ENCODE measurements at places on chromosomes 7 and 10. TPM values are rescaled to one million over a fixed set of nuclear protein-coding genes. Genes with fewer than 3 reads are reported as not detected.
A peak's percentile ranks its signal among the peaks of the same experiment; 100 is the strongest.

DNA sequence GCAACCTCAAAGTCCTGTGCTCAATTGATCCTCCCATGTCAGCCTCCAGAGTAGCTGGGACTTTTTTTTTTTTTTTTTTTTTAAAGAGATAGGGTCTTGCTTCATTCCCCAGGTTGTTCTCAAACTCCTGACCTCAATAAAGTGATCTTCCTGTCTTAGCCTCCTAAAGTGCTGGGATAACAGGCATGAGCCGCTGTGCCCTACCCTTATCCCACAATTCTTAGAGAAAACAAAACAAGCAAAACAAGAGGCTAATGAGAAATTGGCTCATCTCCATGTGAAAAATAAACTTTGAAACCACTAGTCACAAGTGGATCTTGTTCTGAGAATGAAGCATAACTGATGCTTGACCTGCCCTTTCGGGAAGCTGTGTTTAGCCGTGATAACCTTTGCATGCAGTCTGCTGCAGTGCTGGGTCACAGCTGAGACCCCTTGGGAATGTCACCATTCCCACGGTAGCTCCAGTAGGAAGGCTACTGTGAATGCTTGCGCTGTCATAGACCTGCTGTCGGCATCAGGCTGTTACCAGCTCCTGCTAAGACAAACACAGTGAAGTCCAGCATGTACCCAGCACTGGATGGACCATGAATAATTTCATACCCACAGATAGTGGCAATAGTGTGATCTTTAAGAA, 290.7 kb upstream of the KIAA1217 start:
- no peak overlapping the region for H3K4me3 ChIP-seq
- no peaks in the 10 kb centered on the region for H3K4me1 ChIP-seq
- H3K36me3 ChIP-seq: no peaks in the 10 kb centered on the region
- DNase-seq: no peak
- no peaks in the 10 kb centered on the region for H3K27me3 ChIP-seq
- no peak overlapping the region for H3K27ac ChIP-seq

- peak overlapping the region; percentile 93 for H3K27ac ChIP-seq
- no peak for DNase-seq
- H3K27me3 ChIP-seq: peaks cover 10% of the 10 kb centered on the region
- peaks cover 48% of the 10 kb centered on the region for H3K4me1 ChIP-seq
Measured at GRCh38 chr7:23021596-23021995, 7.7 kb upstream of the HYCC1 start.

DNA sequence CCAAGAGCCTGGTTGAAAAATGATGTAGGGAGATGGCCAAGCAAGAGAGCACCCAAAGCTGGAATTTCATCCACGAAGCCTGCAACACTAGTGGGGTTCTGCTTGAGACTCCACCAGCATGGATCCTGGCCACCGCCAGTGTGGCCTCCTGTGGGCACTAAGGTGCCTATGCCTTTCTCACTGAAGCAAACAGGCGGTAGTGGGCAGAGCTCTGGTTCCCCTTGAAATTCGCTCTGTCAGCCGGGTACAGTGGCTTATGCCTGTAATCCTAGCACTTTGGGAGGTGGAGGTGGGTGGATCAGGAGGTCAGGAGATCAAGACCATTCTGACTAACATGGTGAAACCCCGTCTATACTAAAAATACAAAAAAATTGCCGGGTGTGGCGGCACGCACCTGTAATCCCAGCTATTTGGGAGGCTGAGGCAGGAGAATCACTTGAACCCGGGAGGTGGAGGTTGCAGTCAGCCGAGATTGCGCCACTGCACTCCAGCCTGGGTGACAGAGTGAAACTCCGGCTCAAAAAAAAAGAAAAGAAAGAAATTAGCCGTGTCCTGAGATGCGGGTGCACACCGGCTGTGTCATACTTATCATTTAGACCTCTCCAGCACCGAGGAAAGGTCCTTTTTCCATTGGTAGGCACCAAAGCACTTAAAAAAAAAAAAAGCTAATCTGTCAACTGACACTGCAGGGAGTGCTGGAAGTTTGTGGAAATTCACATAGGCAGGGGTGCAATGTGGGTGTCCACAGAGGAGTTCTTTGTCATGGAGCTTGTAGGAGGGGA, 28.3 kb downstream of the CCM2 start:
- peaks cover 71% of the 10 kb centered on the region for H3K36me3 ChIP-seq
- H3K27ac ChIP-seq: peak overlapping the region; percentile 83
- peak overlapping the region; percentile 84 for H3K4me3 ChIP-seq
- no peaks in the 10 kb centered on the region for H3K27me3 ChIP-seq

The LRRN3 gene
- 28.0 TPM for total RNA-seq

- peak overlapping the region; percentile 90 for H3K27ac ChIP-seq
- peaks cover 12% of the 10 kb centered on the region for H3K36me3 ChIP-seq
- H3K4me1 ChIP-seq: peaks cover 36% of the 10 kb centered on the region
Measured at GRCh38 chr10:133388973-133389818, 4.8 kb upstream of the MTG1 start.

The TMEM26 gene
- total RNA-seq: not detected

The CYP3A5 gene
- total RNA-seq: not detected

DNA sequence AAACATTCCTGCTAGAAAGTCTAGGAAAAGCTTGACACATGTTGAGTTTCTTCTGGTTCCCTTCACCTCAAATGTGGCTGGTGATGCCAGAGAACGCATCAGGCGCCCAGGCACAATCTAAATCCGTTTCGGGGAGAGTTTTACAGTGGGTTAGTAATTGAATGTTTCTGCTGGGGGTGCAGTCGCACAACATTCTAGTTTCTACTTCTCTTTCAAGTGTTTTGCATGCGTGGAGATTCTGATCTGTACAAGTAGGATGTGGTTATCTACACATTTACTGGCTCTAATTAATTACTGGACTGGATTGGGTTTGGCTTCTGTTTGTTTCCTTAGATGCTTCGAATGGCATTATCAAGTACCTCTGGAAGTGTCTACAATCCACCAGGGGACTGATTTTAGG, 173.8 kb downstream of the TMEM26 start:
- H3K4me3 ChIP-seq: no peak overlapping the region
- peaks cover 13% of the 10 kb centered on the region for H3K4me1 ChIP-seq
- no peaks in the 10 kb centered on the region for H3K36me3 ChIP-seq
- no peak overlapping the region for H3K27ac ChIP-seq

DNA sequence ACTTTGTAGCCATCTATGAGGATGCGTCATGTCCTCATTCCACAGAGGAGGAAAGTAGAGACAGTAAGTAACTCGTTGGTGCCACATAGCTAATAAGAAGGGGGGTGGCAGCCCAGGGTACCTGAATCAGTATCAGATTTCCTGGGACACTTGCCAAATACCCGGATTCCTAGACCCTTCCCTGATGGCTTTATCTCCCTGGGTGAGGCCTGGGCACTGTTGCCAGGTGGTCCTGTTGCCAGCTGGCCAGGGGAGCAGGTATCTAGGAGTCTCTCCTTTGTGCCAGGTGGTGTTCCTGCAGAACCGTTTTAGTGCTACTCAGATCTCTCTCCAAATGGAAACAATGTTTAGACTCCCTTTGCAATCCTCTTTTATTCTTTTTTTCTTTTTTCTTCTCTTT, 12.7 kb downstream of the SLC29A3 start:
- H3K36me3 ChIP-seq: no peaks in the 10 kb centered on the region
- DNase-seq: no peak
- no peaks in the 10 kb centered on the region for H3K4me1 ChIP-seq
- H3K27ac ChIP-seq: no peak overlapping the region
- no peaks in the 10 kb centered on the region for H3K27me3 ChIP-seq

DNA sequence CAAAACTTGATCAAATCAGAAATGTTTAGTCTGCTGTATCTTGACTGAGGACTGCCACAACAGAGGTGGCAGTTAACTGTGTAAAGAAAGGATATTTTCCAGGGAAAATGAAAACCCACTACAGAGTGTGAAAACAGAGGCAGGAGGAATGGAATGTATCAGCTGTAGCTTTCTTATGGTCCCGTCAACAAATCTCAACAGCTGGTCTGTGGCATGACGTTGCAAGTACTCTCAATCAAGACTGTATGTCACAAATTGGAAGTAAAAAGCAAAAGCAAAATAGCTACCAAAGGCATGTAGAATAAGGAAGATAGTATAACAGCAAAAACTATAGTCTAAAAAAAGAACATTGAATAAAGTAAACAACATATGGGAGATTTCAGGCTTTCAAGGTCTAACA, 123.5 kb downstream of the KMT2C start:
- no peaks in the 10 kb centered on the region for H3K27me3 ChIP-seq
- DNase-seq: no peak
- H3K36me3 ChIP-seq: peaks cover 34% of the 10 kb centered on the region

The MPP7 gene
- total RNA-seq: 0.60 TPM

The LRIT1 gene
- total RNA-seq: not detected

DNA sequence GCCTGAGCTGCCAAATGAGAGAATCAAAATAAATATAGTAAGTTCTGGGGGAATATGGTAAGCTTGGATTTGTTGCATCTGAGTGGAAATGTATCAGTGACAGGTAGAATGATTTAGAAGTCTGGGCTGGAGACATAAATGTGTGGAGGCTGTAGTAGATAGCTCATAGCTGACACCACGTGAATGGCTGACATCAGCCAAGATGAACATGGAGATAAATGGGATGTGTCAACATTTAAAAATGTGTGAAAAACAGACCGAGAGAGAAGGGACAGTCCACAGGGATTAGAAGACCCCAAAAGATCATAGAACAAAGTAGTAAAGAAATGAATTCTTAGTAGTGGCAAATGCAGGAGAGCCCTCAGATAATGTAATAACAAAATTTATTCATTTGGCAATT, 40.9 kb downstream of the NAMPT start:
- H3K27ac ChIP-seq: no peak overlapping the region
- no peak for DNase-seq
- no peak overlapping the region for H3K4me3 ChIP-seq
- H3K4me1 ChIP-seq: no peaks in the 10 kb centered on the region

- peaks cover 7% of the 10 kb centered on the region for H3K4me1 ChIP-seq
- no peak for DNase-seq
- H3K4me3 ChIP-seq: no peak overlapping the region
- no peak overlapping the region for H3K27ac ChIP-seq
- H3K27me3 ChIP-seq: no peaks in the 10 kb centered on the region
- peaks cover 15% of the 10 kb centered on the region for H3K36me3 ChIP-seq
Measured at GRCh38 chr10:101934686-101935305, 91.2 kb upstream of the KCNIP2 start.

DNA sequence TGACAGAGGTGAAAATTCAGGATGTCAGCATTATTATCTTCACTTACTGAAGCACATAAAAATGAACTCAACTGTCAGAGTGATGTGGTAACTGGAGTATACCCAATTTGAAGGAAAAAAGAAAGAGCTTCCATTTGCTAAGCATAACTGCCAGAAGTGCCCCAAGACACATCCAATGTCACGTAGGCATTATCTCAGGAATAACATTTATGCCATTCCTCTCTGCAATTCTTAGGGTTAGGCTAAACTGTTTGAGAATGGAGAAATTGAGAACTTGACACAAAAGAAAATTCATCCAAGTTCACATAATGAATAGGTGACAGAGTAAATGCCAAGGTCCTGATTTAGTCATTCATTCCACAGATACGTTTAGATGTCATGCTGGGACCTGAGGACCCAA, 148.6 kb downstream of the GRM3 start:
- no peaks in the 10 kb centered on the region for H3K27me3 ChIP-seq
- H3K36me3 ChIP-seq: no peaks in the 10 kb centered on the region
- H3K4me3 ChIP-seq: no peak overlapping the region
- DNase-seq: no peak

DNA sequence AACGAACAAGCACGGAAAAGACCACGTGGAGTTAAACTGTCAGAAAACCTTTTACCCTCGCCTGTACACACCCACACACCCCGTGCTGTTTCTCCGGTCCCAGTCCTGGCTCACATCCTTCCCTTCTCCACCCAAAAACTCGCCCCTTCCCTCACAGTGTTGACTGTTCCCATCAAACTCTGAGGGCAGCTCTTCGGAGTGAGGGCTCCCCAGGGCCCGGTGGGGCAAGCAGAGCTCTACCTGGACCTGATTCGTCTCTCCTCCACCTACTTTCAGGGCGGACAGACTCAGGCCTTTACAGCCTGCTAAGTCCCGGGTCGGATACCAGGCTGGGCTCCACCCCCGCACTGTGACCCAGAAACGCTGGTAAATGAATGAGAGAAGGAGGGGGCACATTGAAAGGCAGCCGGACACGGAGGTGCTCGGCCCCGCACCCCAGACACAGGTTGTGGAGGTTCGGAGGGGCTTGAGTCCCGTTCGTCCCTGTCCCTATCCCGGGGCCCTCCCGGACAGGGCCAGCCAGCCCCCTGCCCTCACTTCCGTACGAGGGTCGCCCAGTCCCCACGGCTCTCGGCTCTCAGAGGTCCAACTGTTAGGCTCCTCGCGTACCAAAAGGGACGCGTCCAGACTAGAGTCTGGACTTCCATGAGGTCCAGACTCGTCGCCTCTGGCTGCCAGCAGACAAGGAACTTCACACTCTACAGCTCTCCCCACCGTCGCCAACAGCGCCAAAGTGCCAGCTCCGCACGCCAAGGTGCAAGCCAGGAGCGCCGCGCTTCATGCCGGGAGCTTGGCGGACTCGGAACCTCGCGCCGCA, 31.7 kb upstream of the ASL start:
- H3K4me1 ChIP-seq: peaks cover 3% of the 10 kb centered on the region
- peak overlapping the region; percentile 65 for H3K4me3 ChIP-seq
- H3K36me3 ChIP-seq: no peaks in the 10 kb centered on the region
- H3K27ac ChIP-seq: no peak overlapping the region

DNA sequence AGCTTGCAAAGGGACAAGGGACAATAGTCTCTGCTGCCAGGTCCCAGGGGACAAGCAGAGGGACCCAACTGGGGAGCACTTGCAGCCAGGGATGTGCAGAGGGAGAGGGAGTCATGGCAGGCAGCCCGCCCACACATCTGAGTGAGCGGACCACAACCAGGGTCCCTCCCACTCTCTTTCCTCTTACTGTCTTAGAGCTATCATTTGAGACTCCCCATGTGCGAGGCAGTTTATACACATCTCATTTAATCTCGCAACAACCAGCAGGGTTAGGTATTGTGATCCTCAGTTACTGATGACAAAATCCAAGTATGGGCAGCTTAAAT, 70.2 kb downstream of the BEND7 start:
- H3K4me1 ChIP-seq: peaks cover 4% of the 10 kb centered on the region
- H3K27me3 ChIP-seq: peaks cover 5% of the 10 kb centered on the region
- no peaks in the 10 kb centered on the region for H3K36me3 ChIP-seq
- H3K27ac ChIP-seq: no peak overlapping the region
- no peak for DNase-seq
- no peak overlapping the region for H3K4me3 ChIP-seq
